ENCODE measurements at places on chromosomes 11 and 22.

- no peak for DNase-seq
Observed at GRCh38 chr22:25922141-25922540, 180.2 kb downstream of the MYO18B start.

GRCh38 chr11:62560566-62561103 is 13.1 kb downstream of the EEF1G start:
- DNase-seq: peak; percentile 46

DNA sequence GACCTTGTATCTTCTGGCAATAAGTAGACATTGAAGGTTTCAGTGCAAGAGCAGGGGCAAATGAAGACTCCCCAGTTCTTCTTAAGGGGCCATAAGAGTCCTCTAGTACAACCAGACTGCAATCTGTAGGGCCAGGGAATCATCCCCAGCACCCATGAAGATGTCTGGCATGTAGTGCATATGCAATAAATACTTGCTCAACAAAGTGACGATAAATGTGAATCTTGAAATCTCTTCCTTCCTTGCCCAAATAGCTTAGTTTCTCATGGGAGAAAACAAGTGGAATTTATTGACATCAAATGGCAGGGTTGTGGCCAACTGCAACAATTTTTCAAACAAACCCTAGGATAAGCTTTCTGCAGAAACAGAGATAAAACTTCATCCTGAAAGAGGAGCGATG is 107.6 kb downstream of the ABTB2 start:
- DNase-seq: no peak

DNA sequence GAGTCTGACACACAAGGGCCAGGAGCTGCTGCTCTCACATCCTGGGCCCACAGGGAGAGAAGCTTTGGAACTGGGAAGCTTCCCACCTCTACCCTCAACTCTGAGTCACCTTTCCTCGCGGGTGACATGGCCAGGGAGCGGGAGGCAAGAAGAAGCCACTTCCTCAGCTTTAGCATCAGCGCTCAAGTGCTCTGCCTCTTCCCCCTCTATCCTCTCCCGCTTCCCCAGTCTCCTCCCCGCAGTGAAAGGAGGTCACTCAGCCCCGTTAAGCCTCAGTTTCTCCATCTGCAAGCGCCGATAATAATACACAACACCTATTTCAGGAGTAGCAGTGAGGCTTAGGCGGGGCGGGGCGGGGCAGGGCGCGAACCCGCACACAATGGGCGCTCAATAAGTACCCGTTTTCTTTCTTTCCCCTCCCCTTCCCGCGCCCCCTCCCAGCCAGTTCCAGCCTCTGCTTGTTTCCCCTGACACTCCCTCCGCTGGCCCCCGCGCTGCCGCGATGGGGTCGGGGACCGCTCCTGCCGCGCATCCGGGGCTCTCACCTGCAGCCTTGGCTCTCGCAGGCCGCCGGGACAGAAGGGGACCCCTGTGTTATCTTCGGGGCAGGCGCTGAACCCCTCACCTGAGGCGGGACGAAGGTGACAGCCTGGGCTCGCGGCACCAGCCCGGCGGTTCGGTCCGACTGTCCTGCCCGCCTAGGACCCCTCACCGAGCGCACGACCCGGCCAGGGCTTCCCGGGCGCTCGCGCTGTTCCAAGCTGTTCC is 892 bp downstream of the GDPD5 start:
- no peak for DNase-seq

GRCh38 chr11:114285599-114285998 is 10.6 kb upstream of the NNMT start:
- DNase-seq: no peak

GRCh38 chr11:108204376-108204775 is 18.1 kb downstream of the NPAT start:
- DNase-seq: no peak

Measured in NCI-H526 treated with DMSO at 0.1 percent for 48 hours (cell line).